ENCODE measurements at places on chromosomes 4 and X. TPM values are rescaled to one million over a fixed set of nuclear protein-coding genes. Genes with fewer than 3 reads are reported as not detected.
A peak's percentile ranks its signal among the peaks of the same experiment; 100 is the strongest.

DNA sequence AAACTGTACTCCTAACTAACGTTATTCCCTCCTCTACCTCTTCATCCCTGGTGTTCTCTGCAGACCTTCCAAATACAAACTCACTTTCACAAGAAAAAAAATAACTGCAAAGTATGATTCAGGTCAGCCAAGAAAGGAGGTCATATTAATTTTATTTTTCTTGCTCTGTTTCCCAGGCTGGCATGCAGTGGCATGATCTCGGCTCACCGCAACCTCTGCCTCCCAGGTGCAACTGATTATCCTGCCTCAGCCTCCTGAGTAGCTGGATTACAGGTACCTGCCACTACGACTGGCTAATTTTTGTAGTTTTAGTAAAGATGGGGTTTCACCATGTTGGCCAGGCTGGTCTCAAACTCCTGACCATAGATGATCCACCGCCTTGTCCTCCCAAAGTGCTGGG, 156.6 kb downstream of the CHIC2 start:
- DNase-seq: no peak

DNA sequence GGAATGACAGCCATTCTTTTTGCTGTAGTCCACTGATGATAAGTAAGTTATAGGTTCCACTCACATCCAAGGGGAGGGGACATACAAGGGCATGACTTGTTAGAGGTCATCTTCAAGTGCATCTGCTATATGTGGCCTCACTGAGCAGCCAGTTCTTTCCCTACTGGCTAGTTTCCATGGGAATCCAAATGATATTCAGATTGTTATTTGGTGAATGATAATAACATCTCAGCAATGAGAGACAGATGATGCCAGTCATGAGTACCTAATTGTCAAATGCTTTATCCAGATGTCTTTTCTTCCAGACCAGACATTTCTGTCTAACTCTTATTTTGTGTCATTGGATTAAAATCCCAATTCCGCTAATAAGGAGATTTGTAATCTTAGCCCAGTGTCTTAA, 460.4 kb upstream of the BOD1L1 start:
- DNase-seq: no peak

Gene ARMCX4
- 3.6 TPM for total RNA-seq

Gene FAM156B
- 3.5 TPM for total RNA-seq

DNA sequence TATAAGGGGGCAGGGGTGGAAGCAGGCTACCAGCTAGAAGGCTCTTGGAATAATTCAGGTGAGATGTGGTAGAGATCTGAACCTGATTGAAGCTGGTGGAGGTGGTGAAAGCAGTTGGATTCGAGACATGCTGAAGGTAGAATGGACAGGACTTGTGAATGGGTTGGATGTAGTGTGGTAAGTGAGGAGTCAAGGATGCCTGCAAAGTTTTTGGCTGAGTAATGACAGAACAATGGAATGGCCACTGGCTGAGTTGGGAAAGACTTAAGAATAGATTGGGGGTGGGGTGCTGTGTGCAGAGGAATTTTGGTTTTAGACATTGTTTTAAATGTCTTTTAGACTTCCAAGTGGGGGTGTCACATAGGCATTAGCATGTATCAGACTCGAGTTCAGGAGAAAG, 33.5 kb downstream of the HPF1 start:
- DNase-seq: no peak

Gene CT45A10
- not detected for total RNA-seq

Gene C4orf51
- total RNA-seq: not detected

DNA sequence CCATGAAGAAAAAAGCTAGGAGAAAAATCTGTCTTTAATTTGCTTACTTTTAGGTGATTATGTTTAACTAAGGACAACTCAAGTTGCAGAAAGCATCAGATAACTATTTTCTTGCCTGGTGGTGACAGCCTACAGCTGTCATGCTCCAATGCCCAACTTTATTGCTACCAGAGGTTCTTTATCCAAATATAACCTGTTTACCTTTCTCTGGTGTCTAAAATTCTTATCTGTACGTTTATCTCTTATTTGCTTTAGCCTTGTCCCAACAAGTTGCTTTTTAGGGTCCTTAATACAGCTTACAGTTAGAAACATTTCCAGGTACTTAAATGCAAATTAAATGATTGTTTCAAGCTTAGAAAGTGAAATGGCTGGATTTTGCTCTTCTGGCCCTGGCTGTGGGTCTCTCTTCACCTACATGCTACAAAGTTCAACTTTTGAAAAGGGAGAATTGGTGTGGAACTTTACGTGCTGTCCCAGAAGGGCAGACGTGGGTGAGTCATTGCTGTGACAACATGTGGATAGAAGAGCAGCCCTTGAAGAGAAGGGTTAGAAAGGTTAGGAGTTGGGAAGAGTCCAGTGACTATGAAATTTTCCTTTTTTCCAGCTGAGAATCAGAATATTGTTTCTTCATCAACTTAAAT, 60.7 kb downstream of the HPGD start:
- DNase-seq: peak; percentile 45

GRCh38 chr4:135338181-135338580, 1136.6 kb upstream of the PABPC4L start:
- no peak for DNase-seq

DNA sequence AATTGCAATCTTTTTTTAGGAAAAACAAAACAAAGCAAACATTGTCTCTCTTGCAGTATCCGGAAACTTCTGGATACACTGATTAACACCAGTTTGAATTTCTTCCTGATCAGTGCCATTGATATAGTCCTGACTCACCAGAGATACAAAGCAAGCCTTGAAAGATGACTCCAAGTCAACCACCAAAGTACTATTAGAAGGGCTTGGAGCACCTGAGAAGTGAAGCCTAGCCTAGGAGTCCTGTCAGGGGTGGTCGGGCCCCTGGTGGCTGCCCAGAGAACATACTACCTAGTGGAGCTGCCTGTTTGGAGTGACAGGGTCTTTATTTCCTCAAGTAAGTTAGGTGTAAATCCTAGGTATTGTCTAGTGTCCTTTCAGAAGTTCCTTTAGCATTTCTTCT, 593.2 kb downstream of the ZNF674 start:
- no peak for DNase-seq

Gene CENPVL1
- total RNA-seq: not detected

GRCh38 chr4:79609817-79610216, 201.8 kb upstream of the GK2 start:
- no peak for DNase-seq

Gene TBL1X
- 40.7 TPM for total RNA-seq

DNA sequence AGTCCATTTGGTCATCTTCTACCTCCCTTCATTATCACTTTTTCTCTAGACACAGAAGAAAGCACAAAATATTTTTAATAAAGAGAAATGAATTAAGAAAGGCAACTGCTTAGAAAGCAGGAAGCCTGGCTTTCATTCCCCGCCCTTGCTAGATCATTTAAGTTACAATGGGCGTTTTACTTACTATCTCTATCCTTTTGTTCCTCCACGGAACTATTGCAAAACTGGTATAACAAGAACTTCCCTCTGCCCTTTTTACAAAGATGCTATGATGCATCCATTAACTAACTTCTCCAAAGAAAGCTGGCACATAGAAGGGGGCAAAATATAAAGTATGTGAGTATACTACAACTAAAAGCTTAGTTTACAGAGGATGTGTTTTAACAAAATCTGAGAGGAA, 434.5 kb upstream of the FTHL17 start:
- DNase-seq: no peak

DNA sequence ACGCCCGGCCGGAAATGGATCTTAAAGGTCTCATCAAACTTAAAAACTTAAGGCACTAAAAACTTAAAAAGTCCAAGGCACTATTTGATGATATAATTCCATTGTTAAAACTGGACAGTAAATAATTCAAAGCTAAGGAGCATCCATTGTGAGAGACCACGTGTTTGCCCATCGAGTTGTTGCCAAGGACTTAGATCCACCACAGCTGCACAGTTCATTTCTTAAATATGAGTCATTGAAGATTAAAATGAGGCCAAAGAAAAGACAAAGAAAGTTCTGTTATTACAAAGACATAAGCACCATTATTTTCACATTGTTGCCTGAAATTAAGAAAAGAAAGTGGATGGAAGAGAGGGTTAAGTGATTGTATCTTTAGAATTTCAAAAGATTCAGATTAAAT, 411.5 kb upstream of the FTHL17 start:
- no peak for DNase-seq

GRCh38 chr4:173531086-173531965, 1.3 kb upstream of the HAND2 start:
- DNase-seq: no peak

Gene SSX3
- not detected for total RNA-seq

GRCh38 chr4:94262163-94263016, 54.7 kb downstream of the SMARCAD1 start:
- DNase-seq: no peak

GRCh38 chrX:69100478-69100877, 64.8 kb downstream of the PJA1 start:
- no peak for DNase-seq

- no peak for DNase-seq
Observed at GRCh38 chrX:154024271-154024670, 4.6 kb upstream of the IRAK1 start.

DNA sequence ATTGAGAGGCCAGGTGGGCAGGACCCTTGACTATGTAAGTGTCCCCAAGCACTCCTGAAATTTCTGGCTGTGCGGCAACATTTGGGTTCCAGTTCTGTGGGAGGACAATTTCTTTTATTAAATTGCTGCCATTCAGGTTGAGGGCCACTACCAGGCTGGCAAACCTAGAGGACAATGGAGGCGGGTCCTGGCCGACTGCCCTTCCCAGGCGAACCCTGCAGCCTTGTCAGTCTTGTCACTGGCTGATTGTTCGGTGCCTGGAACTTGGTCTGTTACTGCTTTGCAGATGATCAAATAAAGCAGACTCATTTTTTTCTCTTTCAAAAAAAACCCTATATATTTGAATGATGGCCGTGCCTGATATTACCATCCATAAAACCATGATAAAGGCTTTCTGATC, 6.6 kb upstream of the TMEM128 start:
- peak; percentile 67 for DNase-seq

- no peak for DNase-seq
Observed at GRCh38 chr4:1684506-1685234, 557 bp upstream of the FAM53A start.

- peak; percentile 54 for DNase-seq
Observed at GRCh38 chr4:137531986-137532868, at the start of gene PCDH18. Gene PCDH18 (minus strand): TSS chr4:137532494. CDS start chr4:137532088, 406 bp downstream.

Gene CXCL8
- 0.58 TPM for total RNA-seq

DNA sequence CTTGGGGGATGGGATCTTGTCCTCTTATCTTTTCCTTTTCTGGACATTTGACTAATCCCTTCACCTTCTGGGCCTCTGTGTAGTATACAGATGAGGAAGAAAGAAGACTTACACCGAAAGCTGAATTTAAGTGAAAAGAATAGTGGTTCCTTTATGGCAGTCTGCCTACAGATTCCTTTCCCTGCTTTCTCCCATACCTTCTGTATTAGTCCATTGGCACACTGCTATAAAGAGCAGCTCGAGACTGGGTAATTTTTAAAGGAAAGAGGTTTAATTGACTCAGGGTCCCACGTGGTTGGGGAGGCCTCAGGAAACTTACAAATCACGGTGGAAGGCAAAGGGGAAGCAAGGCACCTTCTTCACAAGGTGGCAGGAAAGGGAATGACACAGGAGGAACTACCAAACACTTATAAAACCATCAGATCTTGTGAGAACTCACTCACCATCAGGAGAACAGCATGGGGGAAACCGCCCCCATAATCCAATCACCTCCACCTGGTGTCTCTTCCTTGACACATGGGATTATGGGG, 34.0 kb upstream of the CD38 start:
- no peak for DNase-seq

Gene PLP1
- total RNA-seq: 0.24 TPM

GRCh38 chr4:103046416-103047290, 27.1 kb upstream of the SLC9B1 start:
- DNase-seq: no peak
